ENCODE measurements at places on chromosomes 2 and 18.

- no peak for DNase-seq
These were observed 448.1 kb downstream of the TSN start for GRCh38 chr2:122203523-122203922.

GRCh38 chr18:68757126-68757525 is 40.8 kb upstream of the CCDC102B start:
- DNase-seq = no peak

DNA sequence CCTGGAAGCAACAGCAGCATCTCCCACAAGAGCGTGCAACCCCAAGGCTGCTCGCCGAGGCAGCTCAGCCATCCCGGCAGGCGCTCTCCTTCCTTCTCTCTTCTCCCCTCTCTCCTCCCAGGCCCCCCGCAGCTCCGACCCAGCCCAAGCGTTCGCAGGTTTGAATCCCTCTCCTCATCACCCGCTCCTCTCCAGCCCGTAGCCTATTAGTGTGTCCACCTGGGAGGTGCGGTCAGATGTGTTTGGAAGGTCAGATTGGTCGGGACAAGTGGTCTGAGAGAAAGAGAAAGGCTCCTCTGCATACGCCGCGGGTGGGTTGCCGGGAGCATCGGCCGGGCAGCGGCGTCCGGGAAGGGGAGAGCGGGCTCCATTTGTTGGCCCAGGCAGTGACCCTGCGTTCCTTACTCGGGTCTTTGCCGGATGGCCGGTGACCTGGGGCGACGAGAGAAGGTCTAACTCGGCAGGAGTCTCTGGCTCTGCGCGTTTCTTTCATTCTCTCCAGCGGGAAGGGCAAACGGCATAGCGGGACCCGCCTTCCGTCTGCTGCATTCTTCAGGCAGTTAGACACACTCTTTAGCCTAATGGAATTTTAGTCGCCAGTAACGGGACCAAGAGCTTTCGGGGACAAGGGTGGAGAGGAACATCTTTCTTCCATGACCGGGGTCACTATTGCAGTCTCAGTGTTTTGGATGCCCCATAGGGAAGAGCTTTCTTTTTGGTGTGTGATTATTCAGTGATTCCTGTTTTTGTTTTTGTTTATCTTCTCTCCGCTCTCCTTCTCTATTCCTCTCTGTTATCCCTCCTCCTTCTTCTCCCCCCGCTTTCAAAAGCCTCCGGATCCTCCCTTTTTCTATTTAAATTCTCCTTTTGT is 1.1 kb upstream of the TMEFF2 start:
- no peak for DNase-seq

- DNase-seq = no peak
These were observed 38.7 kb downstream of the PXDN start for GRCh38 chr2:1705557-1706076.

- DNase-seq = no peak
These were observed 326.7 kb downstream of the MTX2 start for GRCh38 chr2:176595986-176596385.

DNA sequence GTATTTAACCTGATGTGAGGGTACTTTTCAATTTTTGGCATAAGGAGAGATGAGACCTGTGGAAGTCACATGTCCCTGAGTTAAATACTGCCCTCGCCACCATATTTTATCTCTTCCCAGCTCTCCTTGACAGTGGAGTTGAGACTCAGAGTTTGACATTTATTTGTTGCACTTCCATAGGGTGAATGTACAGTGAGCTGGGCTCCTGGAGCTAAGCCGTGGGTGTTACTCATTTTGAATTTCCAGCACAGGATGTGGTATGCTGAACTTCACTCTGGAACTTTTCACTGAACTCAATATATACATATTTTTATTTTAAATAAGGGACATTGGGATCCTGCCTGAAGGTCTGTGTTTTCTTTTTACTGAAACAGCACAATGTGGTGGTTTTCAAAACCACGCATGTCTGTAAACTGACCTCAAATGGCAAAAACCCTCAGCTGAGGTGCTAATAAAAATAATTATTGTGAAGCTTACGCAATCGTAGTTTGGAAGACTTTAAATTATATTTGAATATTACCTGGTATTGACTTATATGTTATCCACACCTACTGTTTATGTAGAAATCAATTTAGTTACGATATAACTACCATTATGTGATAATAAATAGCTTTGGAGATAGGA is 12.1 kb downstream of the RNF144A start:
- DNase-seq = no peak

- peak; percentile 23 for DNase-seq
These were observed 2.8 kb downstream of the ZFP36L2 start for GRCh38 chr2:43223521-43224001.

DNA sequence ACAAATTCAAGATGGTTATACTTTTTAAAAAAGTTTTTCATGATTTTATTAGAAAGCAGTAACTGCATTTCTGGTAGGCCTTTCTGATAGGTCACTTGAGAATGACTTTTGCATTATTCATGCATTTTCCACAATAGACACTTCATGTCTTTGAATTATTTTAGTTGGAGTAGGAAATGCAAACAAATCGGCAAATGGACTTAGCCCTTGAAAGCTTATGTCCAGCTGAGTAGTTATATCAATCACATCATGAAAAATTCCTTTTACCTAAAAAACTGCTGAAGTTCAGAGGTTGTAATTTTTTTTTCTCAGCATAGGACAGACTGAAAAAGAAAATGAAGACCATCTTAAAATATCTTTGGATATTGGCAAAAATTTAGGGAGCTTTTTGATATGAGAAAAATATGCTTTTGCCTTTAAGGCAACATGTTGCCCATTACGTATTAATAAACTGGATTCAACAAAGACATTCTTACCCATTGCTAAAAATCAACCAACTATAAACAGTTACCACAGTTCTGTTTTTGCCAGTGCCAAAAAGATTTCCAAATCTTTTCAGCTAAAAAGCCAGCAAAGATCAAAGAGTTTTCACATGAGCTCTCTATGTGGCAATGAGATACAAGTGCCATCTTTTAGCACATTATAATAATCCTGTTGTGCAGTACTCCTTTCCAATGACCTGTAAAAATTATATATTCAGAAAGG is 45.5 kb upstream of the FRZB start:
- DNase-seq = no peak

- no peak for DNase-seq
These were observed 635 bp downstream of the SETBP1 start for GRCh38 chr18:44681076-44681970.

GRCh38 chr2:96857667-96858372 is at the start of gene ANKRD39:
TSS of gene ANKRD39 (minus strand) at chr2:96858016. CDS start at chr2:96857987, 29 bp downstream.
- peak; percentile 98 for DNase-seq

DNA sequence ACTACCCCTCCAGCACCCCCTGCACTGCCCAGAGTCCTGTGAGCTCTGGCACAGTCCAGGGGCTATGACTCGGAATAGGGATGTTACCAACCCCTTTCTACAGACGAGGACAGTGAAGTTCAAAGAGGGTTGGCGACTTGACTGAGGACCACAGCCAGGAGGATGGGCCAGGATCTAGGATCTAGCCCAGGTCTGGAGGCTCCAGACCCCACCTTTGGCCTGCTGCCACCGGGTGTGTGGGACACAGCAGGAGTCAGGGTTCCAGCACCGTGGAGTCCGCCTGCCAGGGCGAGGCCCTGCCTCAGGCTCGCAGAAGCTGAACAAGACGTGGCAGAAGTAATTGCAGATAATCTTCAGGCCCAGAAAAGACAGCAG is 37.9 kb upstream of the GPC1 start:
- DNase-seq = no peak

GRCh38 chr2:220893411-220893810 is 678.7 kb downstream of the EPHA4 start:
- no peak for DNase-seq

DNA sequence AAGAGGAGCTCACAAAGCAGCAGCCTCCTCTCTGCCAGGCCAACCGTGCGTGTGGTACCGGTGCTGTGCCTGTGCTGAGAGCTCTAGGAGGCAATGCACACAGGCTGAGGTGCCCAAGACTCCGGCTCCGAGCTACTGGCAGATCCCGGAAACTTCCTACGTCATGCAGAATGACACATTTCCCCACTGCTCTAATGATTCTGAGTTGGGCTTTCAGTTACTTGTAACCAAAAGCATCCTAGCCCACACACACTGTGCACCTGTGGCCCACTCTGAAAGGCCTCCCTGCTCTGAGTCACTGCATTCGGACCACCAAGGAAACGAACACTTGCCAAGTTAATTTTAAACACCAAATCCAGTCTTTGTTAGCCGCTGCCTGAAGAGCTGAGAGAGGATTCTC is 9.3 kb upstream of the RNU4ATAC start:
- DNase-seq = no peak

- DNase-seq = no peak
These were observed 17.4 kb downstream of the SRD5A2 start for GRCh38 chr2:31563273-31563839.

- no peak for DNase-seq
These were observed 66.1 kb upstream of the FZD5 start for GRCh38 chr2:207835805-207836204.

- no peak for DNase-seq
These were observed 9.2 kb upstream of the SERPINB2 start for GRCh38 chr18:63878343-63878742.
